Placental pericyte (primary cell): ENCODE measurements at places on chromosomes 2 and 18. TPM values are rescaled to one million over a fixed set of nuclear protein-coding genes. Genes with fewer than 3 reads are reported as not detected.

Gene LGALSL
- total RNA-seq = 0.86 and 4.4 TPM in 2 replicates

Gene ONECUT2
- under 0.01 TPM in 2 replicates for total RNA-seq

Gene TMEM247
- total RNA-seq = 0.43 and 0.44 TPM in 2 replicates

Gene IFIH1
- 4.6 and 9.3 TPM in 2 replicates for total RNA-seq

Gene PSMG2
- 53.0 and 59.8 TPM in 2 replicates for total RNA-seq

Gene UGT1A5
- not detected in 2 replicates for total RNA-seq

Gene ST6GAL2
- total RNA-seq = 0.44 and 27.3 TPM in 2 replicates

Gene LPIN2
- total RNA-seq = 41.1 and 47.2 TPM in 2 replicates

Gene MEIS1
- total RNA-seq = 40.3 and 84.9 TPM in 2 replicates

Gene HOXD4
- 0.22 and 1.4 TPM in 2 replicates for total RNA-seq

Gene FAM110C
- not detected in 2 replicates for total RNA-seq

Gene RBKS
- total RNA-seq = 0.57 and 1.1 TPM in 2 replicates

Gene CPO
- total RNA-seq = not detected in 2 replicates

Gene MROH2A
- not detected in 2 replicates for total RNA-seq

Gene TRAPPC12
- 62.4 and 89.5 TPM in 2 replicates for total RNA-seq

Gene BCL11A
- 0.88 and 1.6 TPM in 2 replicates for total RNA-seq

Gene PRKAG3
- not detected in 2 replicates for total RNA-seq

Gene DNAJC27
- total RNA-seq = 4.7 and 7.7 TPM in 2 replicates
